ENCODE measurements at places on chromosomes 5 and 9.

DNA sequence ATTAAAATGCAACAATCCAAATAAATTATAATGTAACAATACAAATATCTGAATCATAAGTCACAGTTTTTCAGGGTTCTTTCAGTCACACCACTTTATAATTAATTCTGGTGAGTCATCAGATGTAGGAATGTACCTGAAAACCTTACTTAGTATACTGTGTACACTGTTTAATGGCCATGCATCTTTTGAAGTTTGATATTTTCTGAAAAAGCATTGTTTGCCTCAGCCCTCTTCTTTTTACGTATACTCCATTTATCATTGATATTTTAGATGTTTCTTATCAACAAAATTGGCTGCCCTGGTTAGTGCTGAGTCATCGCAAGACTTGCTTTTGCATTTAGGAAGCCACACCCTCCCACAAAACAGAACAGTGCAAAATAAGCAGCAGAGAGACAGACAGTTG lies 218.6 kb downstream of the PJA2 start:
- DNase-seq = no peak

DNA sequence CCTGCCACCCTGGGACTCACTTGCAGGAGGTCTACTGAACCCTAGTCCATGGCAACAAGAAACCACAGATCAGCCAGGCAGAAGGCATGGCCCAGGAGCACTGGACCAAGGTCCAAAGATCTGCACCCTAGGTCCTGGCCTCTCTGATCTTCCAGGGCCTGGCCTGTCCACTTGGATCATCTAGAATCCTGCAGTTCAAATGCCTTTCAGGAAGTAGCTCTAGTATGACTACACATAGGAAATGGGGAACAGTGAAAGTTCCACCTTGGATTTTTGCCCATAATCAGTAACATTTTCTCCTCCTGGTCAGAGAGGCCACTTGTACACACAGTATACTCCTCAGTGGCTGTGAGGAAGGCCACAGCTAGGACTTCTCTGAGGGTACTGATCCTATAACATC lies 11.5 kb downstream of the ANXA6 start:
- DNase-seq = no peak

GRCh38 chr9:16252616-16253015 lies 617.9 kb downstream of the BNC2 start:
- DNase-seq = no peak

DNA sequence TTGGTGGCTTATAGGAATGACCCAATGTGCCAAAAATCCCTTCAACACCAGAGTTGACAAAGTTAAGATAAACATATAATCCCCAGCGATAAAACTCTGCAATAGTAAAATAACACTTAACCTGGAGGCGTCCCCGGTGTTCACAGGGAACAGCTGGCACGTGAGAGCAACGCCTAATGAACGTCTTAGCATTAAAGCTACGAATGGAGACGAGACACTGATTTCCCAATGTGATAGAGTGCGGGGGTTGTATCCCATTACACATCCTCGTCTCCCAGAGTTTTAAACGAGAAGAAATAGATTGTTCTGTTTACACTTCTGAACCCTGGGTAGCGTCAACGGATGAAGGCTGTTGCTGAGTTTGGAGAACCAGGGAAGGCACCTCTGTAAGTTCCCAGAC lies 57.6 kb downstream of the PTCH1 start:
- no peak for DNase-seq

DNA sequence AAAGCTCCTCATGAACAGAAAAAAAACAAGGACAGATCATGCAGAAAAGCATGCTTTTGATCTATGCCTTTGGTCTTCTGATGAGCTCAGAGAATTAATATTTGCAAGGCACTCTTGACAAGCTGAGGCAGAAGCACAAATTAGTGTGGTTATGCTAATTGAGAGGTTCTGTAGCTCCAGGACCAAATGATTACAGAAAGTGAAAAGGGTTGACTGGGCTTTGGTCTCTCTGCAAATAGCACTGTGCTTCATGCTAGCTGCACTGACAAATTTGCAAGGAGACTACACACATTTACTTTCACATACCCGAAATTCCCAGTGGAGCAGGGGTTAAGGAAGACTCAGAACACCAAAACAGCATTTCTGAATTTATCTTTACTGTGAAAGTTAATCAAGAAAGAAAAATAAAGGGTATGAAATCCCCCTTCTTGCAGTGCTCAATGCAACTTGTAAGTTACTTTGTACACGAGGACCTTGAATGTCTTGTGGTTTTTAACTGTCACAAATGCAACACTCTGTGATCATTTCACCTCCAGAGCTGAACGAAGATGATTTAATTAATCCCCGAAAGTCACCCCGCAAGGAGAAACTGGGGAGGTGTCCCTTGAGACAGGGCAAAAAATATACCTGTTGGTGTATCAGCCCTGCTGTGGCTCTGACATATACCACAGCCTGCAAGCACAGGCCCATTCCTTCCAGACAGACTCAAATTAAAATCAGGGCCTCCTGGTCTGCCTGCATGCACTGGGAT lies 11.9 kb downstream of the RAPGEF1 start:
- DNase-seq = no peak

DNA sequence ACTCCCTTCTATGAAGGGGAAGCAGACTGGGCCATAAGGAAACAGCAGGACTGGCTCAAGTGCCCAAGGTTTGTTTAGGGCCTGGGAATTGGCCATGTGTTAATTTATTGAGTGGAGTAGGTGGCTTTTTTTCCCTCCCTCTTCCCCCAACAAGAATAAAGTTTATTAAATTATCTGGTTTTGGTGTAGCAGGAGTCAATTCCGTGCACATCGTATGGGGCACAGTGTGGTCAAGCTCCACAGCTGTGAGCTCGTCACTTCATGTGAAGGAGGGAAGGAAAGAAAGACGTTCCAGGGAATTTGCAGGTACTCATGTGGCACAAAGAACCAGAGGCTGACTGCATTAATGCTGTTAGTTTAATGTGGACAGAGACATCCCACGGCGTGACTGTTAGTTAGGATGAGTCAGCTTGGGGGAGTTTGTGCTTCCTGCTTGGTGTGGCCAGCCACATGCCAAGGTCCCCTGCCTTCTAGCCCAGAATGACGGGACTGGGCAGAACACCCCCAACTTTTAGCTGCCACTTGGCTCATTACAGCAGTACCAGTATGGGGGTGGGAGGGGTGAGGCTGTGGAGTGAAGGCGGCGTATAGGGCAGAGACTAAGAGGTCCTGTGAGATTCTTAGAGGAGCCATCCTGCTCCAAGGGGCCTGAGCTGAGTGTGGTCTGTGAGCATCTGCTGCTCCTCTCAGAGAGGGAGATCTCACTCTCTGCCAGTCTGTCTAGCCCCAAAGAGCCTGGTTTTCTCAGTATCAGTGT lies 33.2 kb downstream of the CSF1R start:
- DNase-seq = no peak

- no peak for DNase-seq
Measured at GRCh38 chr5:80453366-80453765, 34.5 kb upstream of the FAM151B start.

DNA sequence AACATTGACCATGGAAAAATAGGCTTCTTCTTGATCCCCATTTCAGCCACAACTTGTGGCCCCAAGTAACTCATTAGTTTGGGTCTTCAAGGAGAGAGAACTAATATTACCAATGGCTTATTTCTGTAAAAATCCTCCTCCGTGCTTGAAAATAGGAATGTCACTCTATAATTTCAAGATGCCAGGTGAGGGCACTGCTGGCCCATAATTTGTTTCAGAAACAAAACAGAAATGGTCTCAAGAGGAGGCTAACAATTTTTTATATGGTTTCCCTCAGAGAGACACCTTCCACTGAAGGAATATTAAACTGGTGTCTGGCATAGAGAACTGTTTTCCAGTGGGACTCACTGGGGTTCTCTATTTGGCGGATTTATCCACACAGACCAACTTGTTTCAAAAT lies 437.0 kb upstream of the TRPC7 start:
- peak; percentile 32 for DNase-seq

DNA sequence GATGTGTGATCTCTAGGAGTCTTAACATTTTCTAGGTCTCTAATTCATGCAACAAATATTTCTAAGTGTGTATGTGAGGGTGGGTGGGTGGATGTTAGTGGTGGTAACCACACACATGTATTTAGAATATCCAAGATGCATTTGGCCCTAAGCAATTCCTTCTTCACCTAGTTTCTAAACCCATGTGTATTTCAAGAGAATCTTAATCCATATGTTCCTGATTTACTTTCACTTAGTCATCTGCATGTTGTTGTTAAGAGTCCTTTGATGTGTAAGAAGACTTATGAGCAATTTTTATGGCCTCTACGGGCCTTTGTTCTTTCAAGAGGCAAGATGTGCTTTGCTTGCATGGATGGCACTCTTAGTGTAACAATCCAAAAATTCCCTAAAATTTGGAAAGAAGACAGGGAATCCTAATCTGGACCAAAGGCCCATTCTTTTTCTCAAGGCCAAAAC lies 282.6 kb downstream of the SPATA31D1 start:
- DNase-seq = no peak

DNA sequence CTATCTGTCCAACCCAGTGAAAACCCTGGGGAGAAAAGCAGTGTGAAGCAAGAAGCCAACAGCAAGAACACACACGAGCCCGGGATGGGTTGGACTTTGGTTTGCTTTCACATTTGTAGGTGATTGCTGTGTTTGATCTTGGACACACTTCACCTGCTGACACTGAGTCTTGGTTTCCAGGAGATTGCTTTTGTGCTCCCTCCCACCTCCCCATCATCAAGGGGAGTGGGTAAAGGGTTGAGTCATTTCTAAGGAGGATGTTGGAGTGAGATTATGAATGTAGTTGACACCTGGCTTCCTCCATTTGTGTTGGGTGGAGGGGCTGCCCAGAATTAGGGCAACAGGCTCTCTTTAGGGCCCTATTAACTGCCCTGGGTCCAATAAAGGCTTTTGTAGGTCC lies 37.5 kb downstream of the ANKDD1B start:
- no peak for DNase-seq

- no peak for DNase-seq
Measured at GRCh38 chr9:89342213-89342612, 23.9 kb downstream of the SECISBP2 start.

Data from retina (tissue), 1 donor.